ENCODE measurements at places on chromosomes 11 and 22.

- DNase-seq = no peak
Observed at GRCh38 chr11:47398011-47398410, 10.4 kb upstream of the SLC39A13 start.

- no peak for DNase-seq
Observed at GRCh38 chr11:34245041-34245440, 112.8 kb downstream of the ABTB2 start.

DNA sequence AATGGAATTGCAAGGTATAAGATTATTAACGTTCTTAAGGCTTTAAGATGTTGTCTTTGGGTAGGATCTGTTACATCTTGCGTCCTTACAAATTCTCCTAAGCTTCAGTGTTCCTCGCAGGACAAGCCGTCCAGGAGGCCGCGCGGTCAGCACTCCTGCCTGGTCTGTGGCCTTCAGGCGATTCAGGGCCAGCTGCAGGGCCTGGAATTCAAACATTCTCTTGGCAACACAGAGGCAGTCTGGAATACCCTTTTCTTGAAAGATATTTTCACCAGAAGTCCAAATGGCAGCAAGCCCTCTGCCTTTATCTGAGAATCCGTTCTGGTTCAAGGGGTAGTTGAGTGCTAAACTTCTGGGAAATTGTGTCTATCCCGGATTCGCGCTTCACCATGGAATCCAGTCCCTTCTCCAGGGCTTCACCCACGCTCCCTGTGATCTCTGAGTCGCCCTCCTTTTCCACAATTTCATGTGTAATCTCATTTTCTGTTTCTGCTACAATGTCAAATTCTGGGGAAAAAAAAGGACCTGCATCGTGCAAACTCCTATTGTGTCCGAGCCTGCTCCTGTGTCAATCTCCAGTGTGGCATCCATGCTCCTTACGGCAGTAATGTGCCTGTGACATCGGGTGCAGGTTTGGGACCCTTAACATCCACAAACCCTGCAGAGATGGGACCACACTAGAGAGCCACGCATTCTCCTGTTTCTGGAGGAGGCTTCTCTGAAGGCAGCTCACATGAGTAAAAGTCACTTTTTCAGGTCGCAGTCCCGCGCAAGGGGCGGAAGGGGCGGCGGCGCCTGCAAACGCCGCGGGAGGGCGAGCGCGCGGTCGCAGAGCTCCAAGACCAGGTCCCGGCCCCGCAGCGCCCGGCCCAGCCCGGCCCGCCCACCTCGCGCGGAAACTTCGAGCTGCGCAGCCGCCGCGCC lies 25.4 kb upstream of the SORL1 start:
- DNase-seq = peak; percentile 93

DNA sequence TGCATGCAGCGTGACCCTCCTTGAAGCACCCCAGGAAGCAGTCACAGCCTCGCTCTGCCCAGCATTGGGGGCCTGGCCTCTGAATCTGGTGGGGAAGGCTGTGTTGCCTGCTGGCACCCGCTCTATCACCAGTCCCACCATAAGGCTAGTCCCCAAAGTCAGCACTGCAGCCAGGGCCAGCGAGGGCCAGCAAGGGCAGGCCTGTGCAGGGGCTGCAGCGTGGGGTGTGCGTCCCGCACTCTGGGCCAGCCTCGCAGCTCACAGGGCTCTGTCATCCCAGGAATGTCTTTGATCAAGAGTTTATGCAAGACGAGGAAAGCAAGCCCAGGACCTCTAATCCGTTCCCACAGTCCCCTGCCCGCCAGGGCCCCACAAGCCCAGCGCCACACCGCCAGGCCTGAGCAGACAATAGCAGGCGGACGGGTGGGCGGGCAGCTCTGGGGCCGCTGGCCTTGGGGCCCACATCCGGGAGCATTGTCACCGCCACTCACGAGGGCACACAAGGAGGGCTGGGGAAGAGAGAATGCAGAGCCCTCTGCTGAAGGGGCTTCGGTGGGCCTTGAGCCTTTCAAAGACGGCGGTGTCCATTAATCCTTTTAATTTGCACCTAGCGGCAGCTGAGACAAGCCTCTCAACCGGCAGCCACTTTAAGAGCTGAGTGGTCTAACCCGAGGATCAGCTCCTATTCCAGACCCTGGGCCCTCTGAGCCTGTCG lies 17.1 kb downstream of the LTO1 start:
- no peak for DNase-seq

GRCh38 chr11:30422447-30423278 lies 99.8 kb downstream of the ARL14EP start:
- no peak for DNase-seq

DNA sequence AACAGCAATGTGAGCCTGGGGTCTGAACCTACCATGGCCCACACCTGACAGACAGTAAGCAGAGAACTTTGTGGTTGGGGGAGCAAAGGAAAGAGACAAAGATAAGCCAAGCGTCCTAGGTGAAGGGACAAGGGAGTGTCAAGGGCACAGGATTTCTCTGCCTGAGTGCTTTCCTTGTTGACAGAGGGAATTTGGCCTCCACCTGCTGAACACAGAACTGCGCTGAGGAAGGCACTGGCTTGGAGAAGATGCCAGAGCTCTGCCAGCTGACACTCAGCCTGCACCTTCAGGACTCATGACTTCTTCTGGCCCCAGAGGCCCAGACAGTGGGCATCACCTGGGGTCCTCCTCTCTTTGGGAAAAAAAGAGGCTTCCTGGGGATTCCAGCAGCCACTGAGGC lies 789 bp upstream of the LRRC55 start:
- DNase-seq = no peak

DNA sequence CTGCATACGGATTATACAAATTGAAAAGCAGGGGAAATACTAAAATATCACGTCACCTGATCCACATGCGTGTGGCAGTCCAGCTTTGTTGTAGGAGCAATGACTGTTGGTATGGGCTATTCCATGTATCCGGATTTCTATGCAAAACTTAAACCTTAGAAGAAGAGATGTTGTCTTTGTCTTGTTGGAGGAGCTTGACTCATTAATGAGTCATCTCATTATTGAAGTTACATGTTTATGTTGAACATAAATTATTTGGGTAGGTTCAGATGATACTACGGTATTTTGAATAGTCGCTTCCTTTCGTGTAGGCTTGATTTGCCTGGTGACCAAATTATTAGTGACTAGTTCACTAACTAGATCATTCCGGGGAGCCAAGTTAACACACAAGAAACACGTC lies 806 bp upstream of the SAAL1 start:
- no peak for DNase-seq

GRCh38 chr11:63583357-63583677 lies 20.1 kb upstream of the PLAAT2 start:
- DNase-seq = no peak

GRCh38 chr11:77361184-77361583 lies 59.7 kb upstream of the GDPD4 start:
- no peak for DNase-seq

DNA sequence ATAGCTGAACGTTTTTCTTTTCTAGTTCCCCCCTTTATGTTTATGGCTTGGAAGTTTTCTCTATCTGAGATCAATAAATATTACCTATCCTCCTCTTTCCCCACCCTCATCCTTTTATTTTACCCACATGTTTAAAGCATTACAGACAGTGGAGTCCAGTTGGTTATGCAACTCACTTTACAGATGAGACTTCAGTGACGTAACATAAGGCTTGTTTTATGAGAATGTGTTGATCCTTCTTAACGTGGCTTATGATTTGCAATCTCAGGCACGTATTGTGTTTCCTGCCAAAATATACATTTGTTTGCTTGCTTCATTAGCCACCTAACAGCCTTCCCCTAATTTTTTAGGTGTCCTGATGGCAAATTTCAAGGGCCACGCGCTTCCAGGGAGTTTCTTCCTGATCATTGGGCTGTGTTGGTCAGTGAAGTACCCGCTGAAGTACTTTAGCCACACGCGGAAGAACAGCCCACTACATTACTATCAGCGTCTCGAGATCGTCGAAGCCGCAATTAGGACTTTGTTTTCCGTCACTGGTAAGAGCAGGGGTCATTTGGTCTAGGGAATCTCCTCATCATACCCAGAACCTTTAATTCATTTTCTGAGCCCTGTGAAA lies 36.6 kb downstream of the TMEM45B start:
- no peak for DNase-seq

GRCh38 chr22:20087319-20088262 lies 7.5 kb downstream of the DGCR8 start:
- DNase-seq = no peak

- no peak for DNase-seq
Observed at GRCh38 chr11:9851366-9851765, 187.5 kb downstream of the SWAP70 start.

DNA sequence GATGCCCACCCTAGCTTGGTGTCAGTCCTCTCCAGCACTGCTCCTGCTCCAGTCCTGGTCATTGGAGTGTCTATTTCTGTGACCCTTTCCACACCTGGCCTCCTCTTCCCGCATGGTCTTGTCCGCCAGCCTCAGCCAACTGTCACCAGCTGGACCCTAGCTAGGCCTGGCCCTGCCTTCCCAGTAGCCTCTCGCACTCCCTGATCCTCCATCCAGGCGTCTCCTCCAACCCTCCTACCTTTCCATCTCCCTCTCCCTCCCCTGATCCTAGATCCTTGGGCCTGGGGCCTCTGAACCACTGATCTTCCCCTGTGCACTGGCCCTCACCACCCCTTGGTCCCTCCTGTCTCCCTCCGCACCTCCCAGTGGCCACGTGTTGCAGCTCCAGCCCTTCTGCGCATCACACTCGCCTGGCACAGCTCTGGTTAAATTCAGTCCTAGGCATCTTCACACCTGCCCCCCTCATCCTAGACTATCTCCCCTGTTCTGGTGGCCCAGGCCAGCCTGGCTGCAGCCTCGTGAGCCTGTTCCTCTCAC lies 9.9 kb downstream of the SYNGR1 start:
- DNase-seq = no peak

DNA sequence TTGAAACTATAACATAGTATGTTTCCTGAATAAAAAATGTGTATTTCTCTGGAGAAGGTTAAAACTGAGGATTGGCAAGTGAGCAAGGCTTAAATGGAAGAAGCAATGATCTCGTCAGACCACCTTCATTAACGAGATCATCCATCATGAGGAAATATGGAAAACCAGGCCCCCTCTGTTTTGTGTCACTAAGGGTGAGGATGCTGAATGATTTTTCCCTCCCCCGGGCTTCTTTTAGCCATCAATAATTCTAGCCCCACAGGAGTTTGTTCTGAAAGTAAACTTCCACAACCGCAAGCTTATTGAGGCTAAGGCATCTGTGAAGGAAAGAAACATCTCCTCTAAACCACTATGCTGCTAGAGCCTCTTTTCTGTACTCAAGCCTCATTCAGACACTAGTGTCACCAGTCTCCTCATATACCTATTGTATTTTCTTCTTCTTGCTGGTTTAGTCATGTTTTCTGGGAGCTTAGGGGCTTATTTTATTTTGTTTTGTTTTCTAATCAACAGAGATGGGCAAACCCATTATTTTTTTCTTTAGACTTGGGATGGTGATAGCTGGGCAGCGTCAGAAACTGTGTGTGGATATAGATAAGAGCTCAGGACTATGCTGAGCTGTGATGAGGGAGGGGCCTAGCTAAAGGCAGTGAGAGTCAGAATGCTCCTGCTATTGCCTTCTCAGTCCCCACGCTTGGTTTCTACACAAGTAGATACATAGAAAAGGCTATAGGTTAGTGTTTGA lies 5.8 kb upstream of the HBE1 start:
- DNase-seq = no peak

- DNase-seq = no peak
Observed at GRCh38 chr22:36285545-36285944, 32.6 kb downstream of the APOL1 start.

- no peak for DNase-seq
Observed at GRCh38 chr11:36394056-36394455, 98.0 kb downstream of the PRR5L start.

Measured in upper lobe of left lung (tissue), 6 donors.